ENCODE measurements at places on chromosomes 2 and 18.

- DNase-seq: peak; percentile 19
These were observed at the start of gene ICA1L for GRCh38 chr2:202871300-202872141. ICA1L (minus strand) TSS chr2:202871766; CDS start chr2:202829009, 42,757 bp downstream.

DNA sequence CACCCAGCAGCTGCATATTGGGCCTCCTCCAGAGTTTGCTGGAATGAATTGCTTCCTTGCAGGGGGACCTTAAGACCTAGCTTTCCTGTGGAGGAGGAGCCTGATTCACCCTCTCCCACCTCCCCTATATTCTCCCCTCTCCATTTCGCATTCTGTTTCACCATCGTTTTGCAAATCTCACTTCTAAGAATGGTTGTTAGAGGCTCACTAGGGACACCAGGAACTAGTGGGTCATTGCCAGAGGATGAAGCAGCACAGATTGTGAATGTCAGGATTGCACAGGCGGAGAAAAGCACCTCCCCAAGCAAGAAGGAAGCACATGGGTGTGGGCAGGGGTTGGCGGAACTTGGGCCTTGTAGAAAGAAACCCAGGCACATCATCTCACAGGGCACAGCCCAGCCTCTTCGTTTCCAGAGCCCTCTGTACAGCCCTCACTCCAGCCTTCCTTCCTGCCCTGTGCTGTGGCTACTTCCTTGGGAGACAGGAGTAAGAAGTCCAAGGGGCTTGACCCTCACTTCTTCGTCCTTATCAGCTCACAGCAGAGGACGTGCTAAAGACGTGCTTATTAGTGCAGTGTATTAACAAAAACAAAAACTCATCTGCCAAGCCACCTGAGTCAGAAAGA is 63.4 kb downstream of the TACR1 start:
- DNase-seq: no peak

GRCh38 chr2:65024149-65024829 is 31.9 kb upstream of the CEP68 start:
- no peak for DNase-seq

GRCh38 chr2:204507636-204508035 is 37.6 kb upstream of the PARD3B start:
- no peak for DNase-seq

DNA sequence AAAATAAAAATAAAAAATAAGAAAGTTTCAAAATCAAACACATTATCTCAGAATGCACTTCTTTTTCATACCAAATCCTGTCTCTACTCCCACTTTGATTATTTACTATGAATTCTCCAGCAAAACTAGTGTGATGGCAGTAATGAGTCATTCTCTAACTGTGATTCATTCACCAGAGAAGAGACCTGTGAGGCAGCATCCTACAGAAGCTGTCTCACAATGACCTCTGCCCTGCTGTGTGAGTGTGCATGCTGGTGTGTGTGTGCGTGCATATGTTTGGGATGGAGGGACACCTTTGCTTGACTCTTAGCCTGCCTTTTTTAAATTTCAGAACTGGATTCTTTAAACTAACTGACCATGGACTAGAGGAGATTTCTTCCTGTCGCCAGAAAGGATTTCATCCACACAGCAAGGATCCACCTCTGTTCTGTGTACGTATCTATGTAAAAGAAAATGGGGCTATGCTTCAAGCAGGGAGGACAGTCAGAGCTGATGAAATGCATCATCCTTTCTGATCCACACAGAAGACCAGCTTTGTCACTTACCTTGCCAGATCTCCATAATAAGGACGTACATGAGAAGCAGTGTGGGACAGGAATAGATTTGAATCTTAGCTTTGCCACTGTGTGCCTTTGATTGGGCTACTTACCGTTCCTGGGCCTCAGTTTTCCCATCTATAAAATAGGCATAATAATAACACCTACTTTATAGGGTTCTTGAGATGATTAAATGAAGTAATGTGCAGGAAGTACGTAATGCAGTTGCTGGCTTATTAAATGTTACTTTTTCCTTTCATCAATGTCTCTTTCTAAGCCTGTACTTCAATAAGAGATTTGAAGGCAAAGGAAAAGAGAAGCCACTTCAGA is 31.2 kb downstream of the STAMBP start:
- no peak for DNase-seq

- DNase-seq: no peak
These were observed 51.7 kb downstream of the FAM168B start for GRCh38 chr2:131041402-131042147.
